ENCODE measurements at places on chromosomes 4 and X.

DNA sequence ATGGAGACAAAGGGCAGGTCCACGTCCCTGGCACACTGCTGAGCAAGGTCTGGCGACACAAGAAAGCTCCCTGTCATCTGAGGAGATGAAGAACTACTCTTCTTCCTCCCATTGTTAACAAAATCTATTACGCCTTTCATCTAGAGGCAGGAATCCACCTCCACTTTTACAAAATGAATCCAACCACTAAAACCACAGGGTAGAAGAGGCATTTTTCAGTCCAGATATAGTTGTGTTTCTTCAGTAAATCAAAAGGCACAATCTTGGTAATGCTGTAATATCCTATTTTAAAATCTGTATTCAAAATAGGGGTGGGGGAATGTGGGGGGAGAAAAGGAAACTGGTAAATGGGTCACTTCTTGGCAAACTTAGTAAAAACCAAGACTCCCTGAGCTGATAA lies 101.4 kb downstream of the CDS1 start:
- no peak for DNase-seq

GRCh38 chr4:7740866-7741525 lies 198.7 kb downstream of the AFAP1 start:
- no peak for DNase-seq

DNA sequence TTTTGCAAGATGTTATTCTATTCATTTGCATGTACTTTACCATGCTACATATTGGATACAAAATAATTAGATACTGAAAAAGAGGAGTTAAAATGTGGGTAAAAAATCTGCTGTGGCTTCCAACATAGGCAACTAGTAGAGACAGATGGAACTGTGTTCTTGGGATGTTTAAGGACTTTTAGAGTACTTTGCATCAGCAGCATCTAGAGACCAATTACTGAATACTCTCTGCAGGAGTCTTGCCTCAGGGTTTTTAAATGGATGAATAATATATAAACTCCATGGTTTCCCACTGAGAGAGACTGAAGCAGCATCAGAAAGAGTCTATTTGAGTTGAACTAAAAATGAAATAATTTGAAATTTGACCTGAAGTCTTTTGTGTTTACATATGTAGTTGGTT lies 676.7 kb downstream of the GALNTL6 start:
- no peak for DNase-seq

- no peak for DNase-seq
These were observed 29.8 kb upstream of the EPGN start for GRCh38 chr4:74278490-74278889.

DNA sequence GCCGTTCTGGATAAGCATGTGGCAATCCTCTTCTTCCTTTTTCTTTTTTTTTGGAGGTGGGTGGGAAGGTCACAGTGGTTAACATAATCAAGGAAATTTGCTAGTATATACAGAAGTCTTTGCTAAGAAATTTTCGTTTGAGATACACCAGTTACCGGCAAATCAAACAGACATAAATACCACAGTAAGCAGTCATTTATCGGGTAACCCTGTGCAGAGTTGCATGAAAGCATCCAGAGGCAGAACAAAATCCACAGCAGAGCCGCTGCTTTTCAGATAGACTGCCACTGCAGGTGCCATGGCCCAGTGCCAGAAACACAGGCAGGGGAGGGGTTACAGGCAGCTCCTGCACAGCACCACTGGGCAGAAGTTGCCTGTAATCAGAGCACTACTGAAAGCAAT lies 179.1 kb upstream of the MAB21L2 start:
- DNase-seq: peak; percentile 46

Measured in SJCRH30 (cell line).